Stimulated activated CD4-positive, alpha-beta T cell treated with anti-CD3 and anti-CD28 coated beads, Interleukin-1b, Interleukin-23, amount 100 ng/mL, for 4 hours (primary cell): ENCODE measurements at places on chromosomes 4 and X.

DNA sequence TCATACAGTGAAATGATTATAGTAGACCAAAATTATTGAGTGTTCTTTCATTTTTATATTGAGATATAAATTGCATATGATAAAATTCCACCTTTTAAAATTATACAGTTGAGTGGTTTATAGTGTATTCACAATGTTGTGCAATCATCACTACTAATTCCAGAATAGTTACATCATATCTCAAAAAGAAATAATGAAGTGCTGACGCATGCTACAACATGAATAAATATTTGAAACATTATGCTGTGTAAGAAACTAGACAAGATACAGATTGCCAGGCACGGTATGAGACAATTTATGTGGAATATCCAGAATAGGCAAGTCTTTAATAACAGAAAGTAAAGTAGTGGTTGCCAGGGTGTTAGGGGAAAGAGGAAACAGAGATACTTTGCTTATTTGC is 871.7 kb downstream of the FAM133A start:
- DNase-seq: no peak

GRCh38 chr4:121749225-121749624 is 15.7 kb downstream of the SMIM43 start:
- DNase-seq: no peak

DNA sequence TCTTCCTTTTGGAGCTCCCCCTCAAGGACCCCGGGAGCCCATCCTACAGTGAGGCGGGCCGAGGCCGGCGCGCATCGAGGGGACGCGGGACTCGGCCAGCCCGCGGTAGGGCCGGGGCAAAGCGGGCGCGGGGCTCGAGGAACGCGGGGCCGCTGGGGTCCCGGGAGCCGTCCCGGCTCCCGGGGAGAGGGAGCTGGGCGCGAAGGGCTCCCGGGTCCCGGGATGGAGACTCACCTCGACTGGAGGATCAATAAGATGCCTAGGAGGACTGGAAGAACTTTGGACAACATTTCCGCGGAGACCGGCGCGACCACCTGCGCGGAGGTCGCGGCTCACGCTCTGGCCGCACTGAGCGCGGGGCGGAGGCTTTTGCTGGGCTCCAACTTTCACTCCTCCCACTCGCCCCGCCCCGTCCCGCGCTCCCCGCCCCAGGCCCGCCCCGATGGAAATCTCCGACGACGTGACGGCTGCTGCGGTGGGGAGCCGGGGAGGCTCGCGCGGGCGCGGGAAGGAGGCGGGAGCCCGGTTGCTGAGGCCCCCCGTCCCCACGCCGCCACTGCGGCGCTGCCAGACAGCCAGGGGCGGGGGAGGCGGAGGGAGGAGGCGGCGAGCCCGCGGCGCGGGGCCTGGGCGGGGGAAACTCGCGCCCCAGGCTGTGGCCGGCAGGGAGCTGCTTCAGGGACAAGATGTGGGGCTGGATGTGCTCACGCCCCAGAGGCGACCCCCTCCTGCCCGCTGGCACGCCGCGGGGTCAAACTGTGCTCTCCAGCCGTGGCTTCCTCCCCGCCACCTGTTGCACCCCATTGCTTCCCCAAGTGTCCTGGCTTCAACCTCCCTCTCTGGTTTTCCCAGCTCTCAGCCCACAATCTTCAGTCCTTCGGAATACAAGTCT is at the start of gene GABRE:
Gene GABRE (minus strand): TSS at position 341 of the 892 bp plus-strand sequence. CDS start 51 bp downstream, at position 290.
- no peak for DNase-seq

GRCh38 chr4:2484993-2485392 is 16.1 kb downstream of the RNF4 start:
- DNase-seq: peak; percentile 28

GRCh38 chrX:107674480-107675364 is 46.4 kb downstream of the PRPS1 start:
- DNase-seq: no peak

DNA sequence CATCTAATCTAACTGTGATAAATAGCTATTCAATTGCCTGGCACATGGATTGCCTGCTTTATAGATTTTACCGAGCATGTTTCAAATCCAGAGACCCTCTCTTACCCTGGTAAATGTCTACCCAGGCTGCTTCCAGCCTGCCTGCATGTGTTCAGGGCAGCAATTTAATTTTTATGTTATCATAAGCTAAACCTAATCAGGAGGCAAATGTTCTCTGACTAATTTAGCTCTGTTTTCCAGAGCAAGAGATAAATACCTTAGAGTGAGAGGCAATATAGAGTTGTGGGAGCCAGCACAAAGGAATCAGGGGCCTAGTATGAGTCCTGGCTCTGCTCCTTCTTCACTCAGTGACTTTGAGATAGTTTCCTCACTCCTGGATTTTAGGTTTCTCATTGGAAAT is 37.7 kb downstream of the PARM1 start:
- no peak for DNase-seq
